ENCODE measurements at places on chromosomes 5 and 9. TPM values are rescaled to one million over a fixed set of nuclear protein-coding genes. Genes with fewer than 3 reads are reported as not detected.

HK3 gene
- 0.13 TPM for total RNA-seq

TSSK1B gene
- not detected for total RNA-seq

ZNF474 gene
- total RNA-seq = not detected

CDH9 gene
- total RNA-seq = not detected

TAS2R1 gene
- total RNA-seq = not detected

CCL28 gene
- total RNA-seq = 3.6 TPM

Measured in GM12878 (cell line).